Skeletal muscle cell (primary cell): ENCODE measurements at places on chromosomes 11 and 22.

- DNase-seq, result no peak
Measured at GRCh38 chr11:31243706-31244105, 125.8 kb downstream of the DCDC1 start.

- no peak for DNase-seq
Measured at GRCh38 chr11:95121698-95122097, 32.1 kb downstream of the ENDOD1 start.

DNA sequence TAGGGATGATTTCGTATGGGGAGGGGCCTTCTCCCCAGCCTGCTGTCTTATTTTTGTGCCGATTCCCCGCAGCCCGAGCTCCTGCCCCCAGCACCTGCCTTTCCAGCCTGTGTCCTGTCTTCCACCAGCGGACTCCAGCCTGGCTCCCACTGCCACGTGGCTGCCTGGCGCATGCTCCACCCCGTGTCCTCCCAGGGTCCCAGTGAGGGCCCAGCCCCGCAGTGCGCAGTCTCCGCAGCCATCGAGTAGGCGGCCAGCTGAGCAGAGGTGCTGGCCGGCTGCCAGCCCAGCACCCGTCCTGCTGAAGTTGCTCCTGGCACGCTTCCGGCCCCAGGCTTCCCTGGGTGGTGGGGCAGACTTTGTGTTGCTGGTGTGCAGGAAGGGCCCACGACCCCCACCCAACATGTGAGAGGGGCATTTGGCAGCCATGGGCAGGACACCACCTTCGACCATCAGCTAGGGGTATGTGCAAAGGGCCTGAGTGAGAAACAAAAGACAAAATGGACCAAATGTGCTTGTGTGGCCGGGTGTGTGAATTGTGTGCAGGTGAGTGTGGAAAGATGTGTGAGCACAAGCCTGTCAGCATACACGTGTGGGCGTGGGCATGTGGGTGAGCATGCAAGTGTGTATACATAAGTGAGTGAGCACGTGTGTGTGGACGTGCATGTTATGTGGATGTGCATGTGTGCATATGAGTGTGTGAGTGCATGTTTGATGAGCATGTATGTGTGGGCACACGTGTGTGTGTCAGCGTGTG lies 55.9 kb downstream of the RTN4R start:
- no peak for DNase-seq

DNA sequence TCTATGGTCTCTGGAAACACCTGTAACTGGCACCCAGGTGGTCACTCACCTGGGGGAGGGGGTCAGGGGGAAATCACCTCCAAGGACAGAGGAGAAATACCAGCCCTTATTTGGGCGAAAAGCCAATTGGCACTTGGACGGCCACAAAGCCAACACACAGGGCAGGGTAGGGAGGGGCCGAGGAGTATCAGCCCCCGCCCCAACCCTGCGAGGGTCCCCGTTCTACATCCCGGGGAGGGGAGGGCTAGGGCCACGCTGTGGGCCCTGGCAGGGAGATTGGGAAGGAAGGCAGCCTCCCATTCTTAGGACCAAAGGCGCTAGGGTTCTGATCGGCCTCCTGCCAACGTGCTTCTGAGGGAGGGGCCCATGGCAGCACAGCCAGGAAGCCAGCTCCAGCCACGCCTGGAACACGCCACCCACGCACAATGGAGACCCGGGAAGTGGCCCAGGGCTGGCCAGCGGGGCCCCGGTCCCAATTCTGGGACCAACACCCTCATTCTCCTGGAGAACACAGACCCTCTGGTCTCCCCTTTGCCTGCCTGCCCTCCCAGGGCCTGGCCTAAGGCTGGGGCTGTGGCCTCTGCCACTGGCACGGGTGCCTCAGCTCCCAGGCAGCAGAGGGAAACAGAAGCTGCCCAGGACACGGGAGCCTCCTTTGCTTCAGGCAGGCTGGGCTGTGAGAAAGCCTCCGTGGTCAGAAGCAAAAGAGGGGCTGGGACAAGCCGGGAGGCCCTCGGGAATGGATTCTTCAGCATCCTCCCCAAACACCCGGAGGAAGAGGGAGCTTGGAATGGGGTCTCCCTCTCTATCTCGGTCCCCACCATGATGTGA lies 7.4 kb downstream of the CBX6 start:
- no peak for DNase-seq

GRCh38 chr11:10566257-10566957 lies 2.1 kb downstream of the LYVE1 start:
- no peak for DNase-seq

GRCh38 chr22:27456696-27457503 lies 344.7 kb downstream of the MN1 start:
- peak; percentile 85 for DNase-seq

DNA sequence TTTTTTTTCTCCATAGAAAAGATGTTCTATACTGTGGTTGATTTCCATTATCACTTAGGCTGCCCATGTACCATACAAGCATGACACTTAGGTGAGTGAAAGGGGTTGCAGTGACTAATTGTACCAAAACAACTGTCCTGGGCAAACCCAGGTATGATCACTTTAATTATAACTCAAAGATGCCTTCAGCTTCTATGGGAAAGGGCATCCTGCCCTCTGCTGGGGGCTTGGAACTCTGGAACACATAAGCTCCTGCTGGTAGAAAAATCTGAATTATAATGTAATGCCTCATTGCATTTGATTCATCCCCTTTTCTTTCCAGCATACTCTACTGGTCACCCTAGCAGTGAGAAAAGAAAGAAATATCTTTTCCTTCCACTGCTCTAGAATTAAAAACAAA lies 206.3 kb downstream of the DDX10 start:
- DNase-seq, result no peak

- no peak for DNase-seq
Measured at GRCh38 chr22:29266564-29267461, 968 bp downstream of the RHBDD3 start.

DNA sequence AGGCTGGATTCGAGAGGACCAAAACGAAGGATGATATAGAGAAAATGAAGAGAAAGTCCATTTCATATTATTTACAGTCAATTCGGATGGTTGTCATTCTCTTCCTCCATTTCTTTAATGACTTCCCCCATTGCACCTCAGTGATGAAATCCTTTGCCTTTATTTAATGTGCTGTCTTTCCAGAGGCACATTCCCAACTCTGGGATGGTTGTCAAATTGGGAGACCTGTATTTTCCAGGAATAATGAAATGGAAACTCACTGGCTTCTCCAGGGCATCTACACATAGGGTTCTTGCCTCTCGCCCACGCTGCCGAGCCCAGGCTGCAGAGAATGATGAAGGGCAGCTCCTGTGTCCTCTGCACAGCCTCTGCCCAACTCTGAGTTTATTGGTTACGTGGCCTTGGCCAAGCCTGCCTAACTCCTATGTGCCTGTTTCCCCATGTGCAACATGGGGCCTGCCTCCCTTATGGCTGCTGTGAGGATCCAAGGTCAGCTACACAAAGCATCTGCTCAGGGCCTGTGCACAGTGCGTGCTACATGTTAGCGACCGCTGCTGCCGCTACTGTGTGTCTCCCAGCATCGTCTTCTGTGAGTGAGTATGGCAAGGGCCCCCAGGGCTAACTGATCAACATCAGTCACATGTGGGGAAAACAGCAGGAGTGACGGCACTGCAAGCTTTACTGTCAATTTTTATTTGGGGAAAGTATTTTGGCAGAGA lies 81.5 kb upstream of the BID start:
- DNase-seq, result no peak

GRCh38 chr11:127627204-127627603 lies 626.6 kb upstream of the KIRREL3 start:
- DNase-seq, result no peak

DNA sequence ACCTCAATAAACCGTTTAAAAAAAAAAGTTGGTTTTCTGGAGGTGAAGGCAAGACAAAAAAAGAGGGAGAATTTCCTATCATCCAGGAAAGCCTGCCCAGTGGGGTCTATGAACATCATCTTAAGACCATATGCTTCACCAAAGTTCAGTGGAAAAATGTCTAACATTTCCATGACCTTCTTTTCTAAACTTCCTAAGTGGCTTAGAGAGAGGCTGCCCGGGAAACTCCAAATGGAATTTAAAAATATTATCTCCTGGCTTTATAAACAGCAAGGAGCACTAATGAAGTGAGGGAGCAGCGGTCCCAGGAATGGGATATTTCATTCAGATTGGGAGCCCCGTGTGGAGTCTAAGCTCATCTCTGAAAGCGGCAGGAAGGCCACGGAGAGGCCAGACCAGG lies 46.9 kb downstream of the ETS1 start:
- no peak for DNase-seq

- DNase-seq, result no peak
Measured at GRCh38 chr11:134150195-134150903, 73.4 kb downstream of the NCAPD3 start.

DNA sequence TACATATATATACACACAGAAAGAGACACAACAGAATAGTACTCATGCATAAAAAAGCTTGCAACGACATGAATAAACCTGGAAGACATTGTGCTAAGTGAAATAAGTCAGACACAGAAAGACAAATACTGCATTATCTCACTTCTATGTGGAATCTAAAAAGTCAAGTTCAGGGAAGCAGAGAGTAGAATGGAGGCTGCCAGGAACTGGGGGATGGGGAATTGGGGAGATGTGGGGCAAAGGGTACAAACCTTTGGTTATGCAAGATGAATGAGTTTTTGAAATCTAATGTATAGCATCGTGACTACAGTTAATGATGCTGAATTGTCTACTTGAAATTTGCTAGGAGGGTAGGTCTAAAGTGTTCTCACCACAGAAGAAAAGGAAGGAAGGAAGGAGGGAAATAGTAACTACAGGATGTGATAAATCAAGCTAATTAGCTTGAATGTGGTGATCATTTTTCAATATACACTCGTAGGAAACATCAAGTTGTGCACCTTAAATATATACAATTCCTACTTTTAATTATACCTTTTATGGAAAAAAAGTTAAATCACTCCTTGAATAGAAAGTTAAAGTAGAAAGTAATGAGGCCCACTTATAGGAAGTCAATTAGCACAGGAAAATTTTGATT lies 33.8 kb downstream of the MMP13 start:
- no peak for DNase-seq

GRCh38 chr11:118699506-118700220 lies 20.2 kb upstream of the TREH start:
- no peak for DNase-seq

- no peak for DNase-seq
Measured at GRCh38 chr11:117488996-117489952, 161.6 kb downstream of the CEP164 start.

DNA sequence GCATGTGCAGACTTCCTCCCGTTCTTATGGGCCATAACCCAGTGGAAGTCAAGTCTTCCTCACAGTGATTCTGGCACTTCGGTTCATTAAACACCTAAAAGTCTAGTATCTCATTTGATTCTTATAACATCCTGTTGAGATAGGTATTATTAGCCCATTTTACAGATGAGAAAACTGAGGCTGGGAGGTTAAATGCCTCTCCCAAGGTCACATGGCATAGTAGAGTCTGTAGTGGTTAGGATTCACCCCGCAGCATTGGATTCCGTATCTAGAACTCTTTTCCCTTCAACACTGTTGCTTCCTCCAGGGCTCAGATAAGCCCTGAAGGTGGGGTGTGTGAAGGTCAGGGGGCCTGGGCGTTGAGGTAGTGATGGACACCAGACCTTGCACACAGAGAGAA lies 3.4 kb downstream of the GPHA2 start:
- no peak for DNase-seq

DNA sequence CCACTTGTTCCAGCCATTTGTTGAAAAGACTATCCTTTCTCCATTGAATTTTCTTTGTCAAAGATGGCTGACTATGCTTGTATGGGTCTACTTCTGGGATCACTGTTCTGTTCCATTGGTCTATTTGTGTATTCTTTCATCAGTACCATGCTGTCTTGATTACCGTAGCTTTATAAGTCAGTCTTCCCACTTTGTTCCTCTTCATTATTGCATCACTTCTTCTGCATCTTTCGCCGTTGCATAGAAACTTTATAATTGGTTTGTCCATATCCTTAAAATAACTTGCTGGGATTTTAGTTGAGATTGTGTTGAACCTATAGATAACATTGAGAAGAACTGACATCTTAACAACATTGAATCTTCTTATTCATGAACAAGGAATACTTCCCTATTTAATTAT lies 598.8 kb downstream of the TBC1D22A start:
- no peak for DNase-seq

GRCh38 chr11:9760193-9760575 lies 96.3 kb downstream of the SWAP70 start:
- peak; percentile 92 for DNase-seq

- DNase-seq, result no peak
Measured at GRCh38 chr11:14972581-14973495, 687 bp upstream of the CALCA start.

DNA sequence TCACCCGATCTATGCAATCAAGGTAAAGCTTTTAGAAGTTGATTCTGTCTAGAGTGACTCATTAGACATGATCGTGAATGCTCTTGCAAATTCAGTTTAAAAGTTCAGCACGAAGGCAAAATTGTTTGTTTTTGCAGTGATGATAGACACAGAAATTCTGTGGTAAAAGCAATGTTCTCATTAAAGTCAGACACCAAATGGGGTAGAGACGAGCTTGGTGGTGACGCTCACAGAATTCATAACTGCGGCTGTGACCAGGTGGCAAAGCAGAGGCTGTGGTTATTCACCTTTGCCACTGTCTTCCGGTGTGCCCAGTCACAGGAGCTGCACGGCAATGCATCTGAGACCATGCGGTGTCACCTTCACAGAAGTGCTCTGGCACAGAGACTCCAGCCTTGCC lies 83.4 kb downstream of the WNT7B start:
- no peak for DNase-seq

DNA sequence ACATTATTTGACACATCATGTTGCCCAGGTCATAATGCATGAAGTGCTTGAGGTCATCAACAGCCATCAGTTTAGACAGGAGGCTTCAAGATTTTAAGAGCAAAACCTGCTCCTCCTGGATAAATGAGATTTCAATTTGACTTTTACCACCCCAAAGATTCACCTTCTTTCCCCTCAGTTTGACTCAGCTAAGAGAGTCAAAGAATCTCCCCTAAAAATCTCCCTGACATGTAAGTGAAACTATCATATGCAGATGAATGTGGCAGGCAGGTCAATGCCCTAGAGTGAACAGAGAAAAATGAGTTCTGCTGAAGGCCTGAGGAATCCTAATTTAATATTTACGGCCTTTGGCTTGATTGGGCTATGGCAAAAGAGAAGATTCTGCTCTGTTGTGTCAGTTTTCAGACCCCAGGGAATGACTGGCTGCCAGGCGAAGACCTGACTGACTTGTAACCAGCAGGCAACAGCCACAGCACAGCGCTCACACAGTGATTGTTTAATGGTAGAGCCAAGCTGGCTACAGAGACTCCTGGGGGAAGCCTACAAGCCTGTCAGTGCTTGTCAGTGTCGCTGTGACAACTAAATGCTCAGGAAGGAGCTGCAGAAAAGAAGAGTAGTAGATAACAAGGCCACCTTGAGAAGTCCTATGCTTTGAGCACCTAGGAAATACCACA lies 491.2 kb upstream of the LRRC4C start:
- no peak for DNase-seq

DNA sequence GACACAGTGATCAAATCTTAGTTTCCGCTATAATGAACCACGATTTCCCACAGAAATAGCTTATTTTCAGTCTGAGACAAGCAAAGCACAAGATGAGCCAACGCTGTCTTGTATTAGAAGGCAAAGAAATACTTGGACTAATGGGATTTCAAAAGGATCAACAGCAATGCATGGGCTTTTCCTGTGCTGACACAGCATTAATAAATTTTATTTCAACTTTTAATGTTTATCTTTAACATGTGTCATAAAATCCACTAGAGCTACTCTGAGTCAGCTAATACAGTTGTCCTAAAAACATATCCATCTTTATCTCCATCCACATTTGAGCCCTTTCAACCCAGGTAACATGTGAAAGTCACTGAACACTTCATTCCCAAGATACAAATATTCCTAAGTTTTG lies 15.5 kb upstream of the SLC25A17 start:
- DNase-seq, result no peak

GRCh38 chr11:88327462-88328143 lies 9.9 kb downstream of the CTSC start:
- DNase-seq, result no peak

- no peak for DNase-seq
Measured at GRCh38 chr11:116331381-116331780, 441.4 kb downstream of the BUD13 start.
